ENCODE measurements at places on chromosomes 5 and 9. TPM values are rescaled to one million over a fixed set of nuclear protein-coding genes. Genes with fewer than 3 reads are reported as not detected.

FOXD4L4 gene
- total RNA-seq, result 0.09 TPM

TRIM36 gene
- 0.36 TPM for total RNA-seq

MBLAC2 gene
- total RNA-seq, result 6.4 TPM

CPLANE1 gene
- total RNA-seq, result 37.4 TPM

ANKH gene
- total RNA-seq, result 82.2 TPM

HAPLN1 gene
- 1.3 TPM for total RNA-seq

PTGES2 gene
- total RNA-seq, result 33.9 TPM

DCTN4 gene
- 38.5 TPM for total RNA-seq

PCDHGB2 gene
- 5.7 TPM for total RNA-seq

PCDHA11 gene
- total RNA-seq, result 0.08 TPM

ADRA1B gene
- total RNA-seq, result not detected

BTNL3 gene
- not detected for total RNA-seq

TAF1L gene
- not detected for total RNA-seq

CARD6 gene
- total RNA-seq, result 24.2 TPM

PPP3R2 gene
- total RNA-seq, result not detected

MED22 gene
- 19.7 TPM for total RNA-seq

FAM219A gene
- 7.0 TPM for total RNA-seq

LCN9 gene
- total RNA-seq, result not detected

SAXO1 gene
- 0.18 TPM for total RNA-seq

NOL6 gene
- total RNA-seq, result 25.1 TPM

SH3GL2 gene
- total RNA-seq, result 0.18 TPM

INSL6 gene
- not detected for total RNA-seq

ORM2 gene
- total RNA-seq, result not detected

TEX48 gene
- not detected for total RNA-seq

ANKRD55 gene
- total RNA-seq, result not detected

SPATA31A3 gene
- total RNA-seq, result not detected

EPB41L4A gene
- total RNA-seq, result 0.54 TPM

C9orf153 gene
- 0.45 TPM for total RNA-seq

PCDHA13 gene
- 0.08 TPM for total RNA-seq

IL17B gene
- not detected for total RNA-seq

ADAMTS2 gene
- 25.8 TPM for total RNA-seq

DBH gene
- not detected for total RNA-seq

AQP7 gene
- 0.09 TPM for total RNA-seq

PWWP2A gene
- total RNA-seq, result 24.3 TPM

C9 gene
- total RNA-seq, result not detected

MYO10 gene
- total RNA-seq, result 37.1 TPM

SIT1 gene
- 1.6 TPM for total RNA-seq

NPR3 gene
- total RNA-seq, result 2.8 TPM

CCL28 gene
- total RNA-seq, result 5.1 TPM

WNT8A gene
- not detected for total RNA-seq
